Stimulated activated naive CD4-positive, alpha-beta T cell treated with Interleukin-2 at 50 U/mL for 16 hours (primary cell): ENCODE measurements at places on chromosomes 3 and 15.

DNA sequence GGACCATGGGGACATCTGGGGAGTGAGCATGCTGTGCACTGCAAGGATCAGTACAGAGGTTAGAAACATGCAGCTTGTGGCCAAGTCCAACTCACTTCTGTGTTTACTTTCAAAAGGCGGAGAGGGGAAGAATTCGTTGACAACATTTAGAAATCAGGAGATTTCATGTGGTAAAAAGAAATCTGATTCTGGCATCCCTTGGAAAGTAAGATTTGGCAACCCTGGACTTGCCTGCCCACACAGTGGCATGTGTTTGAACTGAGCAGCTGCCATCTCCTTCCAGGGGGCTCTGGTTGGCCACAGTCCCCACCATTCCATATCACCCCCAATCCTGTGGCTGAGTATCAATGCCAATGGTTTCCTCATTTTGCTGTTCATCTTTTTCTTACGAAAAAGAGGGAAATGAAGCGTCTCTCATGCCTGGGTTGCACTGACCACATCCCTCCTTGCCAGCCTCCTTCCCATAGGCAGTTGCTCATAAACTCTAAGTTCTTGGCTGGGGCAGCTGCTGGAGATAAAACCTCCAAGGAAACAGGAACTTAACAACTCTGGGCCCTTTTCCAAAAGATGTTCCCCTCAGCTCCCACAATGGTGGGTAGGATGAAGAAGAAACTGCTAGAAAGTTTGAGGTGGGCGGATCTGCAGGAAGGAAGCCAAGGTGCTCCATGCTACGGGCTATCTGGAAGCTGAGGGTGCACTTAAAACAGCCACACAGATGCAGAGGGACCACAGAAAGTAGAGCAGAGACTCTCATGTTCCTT lies 29.2 kb downstream of the SLC6A11 start:
- DNase-seq = no peak

DNA sequence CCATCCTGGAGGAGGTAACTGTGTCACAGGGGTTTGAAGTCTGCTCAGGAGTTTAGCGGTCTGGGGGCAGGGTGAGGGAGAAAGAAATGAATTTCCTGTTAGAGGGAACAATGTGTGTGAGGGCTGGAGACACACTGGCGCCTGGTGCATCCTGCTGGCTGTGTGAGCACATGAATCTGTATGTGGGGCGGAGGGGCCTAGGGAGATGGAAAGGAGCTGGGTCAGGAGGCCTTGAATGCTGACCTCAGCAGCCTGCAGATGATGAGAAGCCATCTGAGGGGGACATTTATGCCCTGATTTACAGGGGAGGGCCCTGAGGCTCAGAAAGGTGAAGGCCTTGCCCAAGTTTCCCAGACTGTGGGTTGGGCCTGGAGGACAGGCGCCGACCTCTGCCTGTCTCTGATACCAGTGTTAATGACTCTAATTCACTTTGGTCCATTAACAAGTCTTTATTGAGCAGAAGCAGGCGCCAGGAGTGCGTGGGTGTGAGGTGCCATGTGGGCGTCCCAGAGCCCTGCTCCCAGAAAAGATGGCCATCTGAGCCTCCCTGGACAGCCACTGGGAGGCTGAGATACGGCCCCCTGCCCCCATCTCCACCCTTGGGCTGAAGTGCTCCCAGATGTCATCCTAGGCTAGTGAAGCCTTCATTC lies 34.8 kb downstream of the LINGO1 start:
- no peak for DNase-seq

DNA sequence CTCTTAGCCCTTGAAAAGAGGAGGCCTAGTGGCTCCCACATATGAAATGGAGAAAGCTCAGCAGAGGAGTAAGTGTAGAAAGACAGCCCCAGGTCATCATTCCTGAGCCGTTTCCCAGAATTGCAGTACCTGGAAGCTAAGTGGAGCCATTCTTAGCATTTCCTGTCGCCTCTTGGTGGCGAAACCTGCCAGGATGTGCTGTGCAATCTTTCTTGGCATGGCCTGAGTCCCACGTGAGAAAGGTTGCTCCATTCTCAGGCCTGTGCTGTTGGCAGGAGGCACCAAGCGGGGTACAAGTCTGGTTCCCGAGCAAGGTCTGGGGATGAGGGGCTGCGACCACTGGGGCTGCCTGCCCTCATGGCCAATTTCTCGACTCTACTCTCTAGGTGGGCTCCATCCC lies 207.2 kb upstream of the TPM1 start:
- no peak for DNase-seq

DNA sequence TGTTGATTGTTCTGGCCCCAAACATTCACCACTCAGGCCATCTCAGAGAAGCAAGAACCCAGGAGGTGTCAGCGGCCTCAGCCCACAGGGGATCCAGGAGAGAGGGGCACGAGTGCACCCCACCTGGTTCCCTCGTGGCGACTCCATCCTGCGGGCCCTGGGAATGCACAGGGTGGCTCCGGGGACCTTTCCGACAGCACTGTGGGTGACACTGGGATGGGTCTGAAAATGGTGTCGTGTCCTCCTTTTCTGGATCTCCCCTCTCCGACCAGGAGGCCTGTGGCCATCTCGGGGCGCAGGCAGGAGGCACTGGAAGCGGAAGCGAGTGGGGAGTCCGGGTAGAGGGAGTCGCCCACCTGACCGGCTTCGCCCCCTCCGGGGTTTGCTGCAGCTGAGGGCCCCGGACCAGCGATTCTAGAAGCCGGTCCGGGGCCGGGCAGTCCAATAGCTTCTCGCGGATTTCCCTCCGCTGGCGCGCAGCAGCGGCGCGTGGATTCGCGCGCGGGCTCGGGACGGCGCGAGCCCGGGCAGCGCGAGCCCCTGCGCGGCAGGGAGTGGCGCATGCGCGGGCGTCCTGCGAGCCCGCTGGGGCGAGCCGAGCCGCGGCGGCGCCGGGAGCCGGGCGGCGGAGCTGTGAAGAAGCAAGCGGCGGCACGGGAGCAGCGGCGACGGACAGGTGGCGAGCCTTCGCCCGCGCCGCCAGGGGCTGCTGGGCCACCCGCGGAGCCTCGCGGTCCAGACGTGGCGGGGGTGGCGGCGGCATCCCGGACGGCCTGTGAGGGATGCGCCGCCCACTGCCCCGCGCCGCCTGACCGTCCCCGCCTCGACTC lies at the start of gene DOCK3:
TSS of gene DOCK3 (plus strand) at position 579 of the 830 bp plus-strand sequence. CDS start 337 bp downstream, outside the sequence.
- DNase-seq = peak; percentile 34

GRCh38 chr3:52277071-52277964 lies 1.1 kb downstream of the WDR82 start:
- peak; percentile 79 for DNase-seq
